Activated T-cell treated with anti-CD3 and anti-CD28 coated beads, Interleukin-2, amount 50 U/mL, for 48 hours (primary cell): ENCODE measurements at places on chromosomes 11 and 22.

GRCh38 chr11:111836721-111837120, 34.7 kb downstream of the ALG9 start:
- no peak for DNase-seq

GRCh38 chr22:24516301-24516737, 21.2 kb downstream of the UPB1 start:
- DNase-seq: no peak

DNA sequence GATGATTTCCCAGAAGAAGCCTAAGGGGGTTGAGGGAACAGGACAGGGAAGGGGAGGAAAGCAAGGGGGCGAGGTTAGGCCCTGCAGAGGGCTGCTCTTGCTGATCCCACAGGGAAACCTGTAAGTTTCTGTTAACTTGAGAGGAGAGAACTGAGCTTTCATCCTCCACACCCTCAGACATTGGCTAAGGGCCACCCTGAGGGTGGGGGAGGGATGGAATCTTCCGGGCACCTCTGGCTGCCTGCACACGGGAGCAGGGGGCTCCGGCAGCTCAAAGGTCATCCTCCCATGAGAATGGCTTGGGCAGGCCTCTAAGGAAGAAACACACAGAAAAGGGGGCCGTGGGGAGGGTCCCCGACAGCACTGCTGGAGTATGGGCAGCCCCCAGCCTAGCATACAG, 108.1 kb downstream of the TSPAN18 start:
- DNase-seq: no peak

DNA sequence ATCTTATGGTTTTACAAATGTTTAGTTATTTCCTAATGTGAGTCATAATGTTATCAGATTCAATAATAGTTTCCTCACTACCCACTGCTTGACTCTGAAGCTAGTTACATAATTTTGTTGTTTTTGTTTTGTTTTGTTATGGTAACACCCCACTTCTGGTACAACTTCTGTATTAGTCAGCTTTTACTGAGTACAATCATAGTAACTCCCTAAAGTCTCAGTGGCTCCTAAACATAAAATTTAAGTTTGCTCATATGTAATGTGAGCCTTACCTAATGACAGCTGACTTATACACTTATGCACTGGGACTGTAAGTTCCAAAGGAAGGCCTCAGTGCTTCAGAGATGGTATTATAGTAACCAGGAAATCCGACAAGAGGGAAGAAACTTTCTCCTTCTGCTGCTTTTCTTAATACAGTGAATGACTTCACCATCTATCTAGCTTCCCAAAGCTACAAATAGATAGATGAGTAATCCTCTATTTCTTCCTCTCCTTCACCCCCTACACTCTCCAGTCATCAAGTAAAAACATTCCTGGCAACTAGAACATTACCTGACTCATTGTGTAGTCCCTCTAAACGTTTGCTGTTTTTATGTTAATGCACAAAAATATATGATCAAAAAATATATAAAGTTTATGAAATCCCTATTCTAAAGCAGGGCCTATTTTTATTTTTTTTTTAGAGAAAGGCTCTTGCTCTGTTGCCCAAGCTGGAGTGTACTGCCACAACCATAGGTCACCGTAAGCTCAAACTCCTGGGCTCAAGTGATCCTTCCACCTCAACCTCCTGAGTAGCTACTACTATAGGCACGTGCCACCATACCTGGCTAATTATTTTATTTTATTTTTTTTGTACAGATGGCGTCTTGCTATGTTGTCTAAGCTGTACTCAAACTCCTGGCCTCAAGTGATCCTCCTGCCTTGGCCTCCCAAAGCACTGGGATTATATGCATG, 563.0 kb downstream of the SOX6 start:
- no peak for DNase-seq

DNA sequence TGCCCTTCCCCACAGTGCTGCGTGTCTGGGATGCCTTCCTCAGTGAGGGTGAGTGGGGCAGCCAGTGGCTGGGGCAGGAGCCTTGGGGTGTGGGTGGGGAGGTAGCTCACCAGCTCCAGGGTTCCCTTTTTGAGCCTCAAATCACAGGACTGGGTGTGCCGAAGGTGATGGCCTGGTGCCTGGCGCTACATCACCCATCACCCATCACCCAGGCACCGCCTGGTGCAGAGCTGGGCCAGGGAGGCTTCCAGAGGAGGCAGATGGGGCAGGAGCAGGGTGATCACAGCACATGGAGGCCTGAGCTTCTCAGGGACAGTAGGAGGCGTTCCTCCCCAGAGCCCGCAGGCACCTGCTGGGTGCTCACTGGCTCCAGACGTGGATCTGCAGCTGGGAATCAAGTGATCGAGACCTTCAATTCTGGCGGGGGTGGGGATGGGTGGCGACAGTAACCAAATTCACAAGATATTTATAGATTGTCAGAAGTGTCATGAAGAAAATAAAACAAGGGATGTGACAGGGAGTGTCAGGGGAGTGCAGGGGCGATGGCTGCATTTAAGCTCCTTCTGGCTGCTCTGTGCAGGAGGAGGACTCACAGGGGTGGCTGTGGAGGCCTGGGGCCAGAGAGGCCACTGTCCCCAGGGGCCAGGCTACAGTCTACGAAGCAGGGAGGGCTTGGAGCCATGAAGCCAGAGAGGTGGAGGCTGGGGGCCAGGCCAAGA, 3.2 kb downstream of the TBC1D10C start:
- DNase-seq: peak; percentile 61

GRCh38 chr11:79413268-79413667, 27.6 kb downstream of the TENM4 start:
- no peak for DNase-seq

DNA sequence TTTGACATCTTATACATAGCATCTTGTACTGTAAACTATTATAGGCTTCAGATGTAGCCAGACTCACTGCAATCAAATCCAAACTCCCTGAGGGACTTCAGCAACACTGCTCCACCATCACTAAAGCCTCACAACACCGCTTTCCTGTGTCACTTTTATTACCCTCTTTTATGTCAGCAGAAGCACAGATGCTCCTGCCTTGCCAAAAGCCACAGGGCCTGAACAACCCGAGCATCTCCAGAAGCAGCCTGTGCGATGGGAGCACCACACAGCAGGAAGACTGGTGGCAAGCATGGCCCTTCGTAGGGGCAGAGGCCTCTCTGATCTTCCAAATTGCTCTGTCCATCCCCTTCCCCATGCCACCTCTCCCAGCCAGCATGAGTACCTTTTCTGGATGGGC, 22.9 kb downstream of the TMEM123 start:
- no peak for DNase-seq

DNA sequence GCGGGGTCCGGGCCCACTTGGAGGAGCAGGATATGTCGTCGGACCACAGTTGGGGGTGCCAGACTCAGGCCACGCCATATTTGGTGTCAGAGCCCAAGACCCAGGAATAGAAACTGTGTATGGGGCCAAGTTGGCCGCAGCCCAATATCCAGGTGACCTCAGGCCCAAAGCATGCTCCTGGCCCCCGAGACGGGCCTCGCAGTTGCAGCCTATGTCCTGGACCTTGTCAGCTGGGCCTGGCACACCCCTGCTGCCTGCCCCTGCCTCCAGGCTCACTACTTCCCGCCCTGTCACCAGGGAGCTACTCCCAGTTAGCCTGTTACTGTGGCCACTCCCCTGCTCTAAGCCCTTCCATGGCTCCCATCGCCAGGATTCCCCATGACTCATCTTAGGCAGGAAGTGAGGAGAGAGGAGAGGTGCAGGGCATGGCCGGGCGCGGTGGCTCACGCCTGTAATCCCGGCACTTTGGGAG, 23.1 kb downstream of the A4GALT start:
- no peak for DNase-seq
